H4 (cell line): ENCODE measurements at places on chromosomes 7 and 10. TPM values are rescaled to one million over a fixed set of nuclear protein-coding genes. Genes with fewer than 3 reads are reported as not detected.

DNA sequence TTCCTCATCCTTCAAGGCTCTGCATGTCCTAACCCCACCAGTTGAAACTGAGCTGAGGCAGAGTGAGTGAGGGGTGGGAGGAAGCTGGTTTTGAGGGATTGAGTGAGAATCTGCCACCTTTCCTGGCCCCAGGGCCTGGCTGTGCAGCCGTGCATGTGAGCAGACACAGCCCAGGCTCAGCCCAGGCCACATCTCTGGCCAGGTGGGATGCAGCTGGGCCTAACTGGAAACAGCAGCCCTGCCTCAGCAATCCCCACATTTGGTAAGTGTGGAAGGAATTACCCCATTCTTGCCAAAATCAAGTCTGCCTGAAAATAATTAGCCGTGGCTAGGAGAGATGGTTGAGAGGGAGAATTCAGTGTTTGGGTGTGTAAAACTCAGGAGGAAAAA is 116.6 kb downstream of the NEURL1 start:
- no peak for DNase-seq

Gene IMMP2L
- 4.0 and 8.7 TPM in 2 replicates for total RNA-seq

- no peak for DNase-seq
These were observed 151.3 kb upstream of the FZD1 start for GRCh38 chr7:91112902-91113341.

- DNase-seq, result no peak
These were observed 522.6 kb downstream of the DNAJB9 start for GRCh38 chr7:109092268-109092667.

DNA sequence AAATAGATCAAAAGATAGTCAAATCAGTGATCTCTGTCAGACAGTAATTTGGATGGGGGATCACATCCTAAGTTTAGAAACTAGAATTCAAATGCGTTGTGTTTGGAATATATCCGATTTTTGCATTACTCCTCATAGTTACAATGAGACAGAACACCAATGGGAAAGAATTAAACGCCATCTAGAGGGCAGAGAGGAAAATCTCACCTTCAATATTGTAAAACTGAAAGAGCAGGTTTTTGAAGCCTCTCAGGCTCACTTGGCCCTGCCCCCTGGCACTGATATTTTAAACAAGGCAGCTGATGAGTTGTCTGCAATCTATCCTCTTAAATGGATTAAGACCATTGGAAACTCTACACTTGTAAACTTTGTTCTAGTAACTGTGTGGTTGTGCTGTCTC is 17.7 kb downstream of the FRG2B start:
- DNase-seq, result no peak

DNA sequence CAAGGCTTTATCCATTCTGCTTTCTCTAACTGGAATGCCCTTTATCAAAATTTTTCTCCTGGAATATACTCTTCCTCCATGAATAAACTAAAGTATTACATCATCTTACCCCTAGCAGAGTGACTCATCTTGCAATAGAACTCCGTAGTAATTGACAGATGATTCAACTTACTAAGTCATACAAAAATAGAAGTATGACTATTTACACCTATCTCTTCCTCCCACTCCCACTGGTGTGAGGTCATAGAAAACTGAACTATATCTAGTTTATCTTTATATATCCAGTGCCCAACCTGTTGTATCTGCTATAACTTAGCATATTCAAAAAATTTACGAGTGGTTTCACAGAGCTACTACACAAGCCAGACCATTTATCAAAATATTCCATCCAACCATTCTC is 26.1 kb downstream of the ABCB1 start:
- DNase-seq, result peak; percentile 77

DNA sequence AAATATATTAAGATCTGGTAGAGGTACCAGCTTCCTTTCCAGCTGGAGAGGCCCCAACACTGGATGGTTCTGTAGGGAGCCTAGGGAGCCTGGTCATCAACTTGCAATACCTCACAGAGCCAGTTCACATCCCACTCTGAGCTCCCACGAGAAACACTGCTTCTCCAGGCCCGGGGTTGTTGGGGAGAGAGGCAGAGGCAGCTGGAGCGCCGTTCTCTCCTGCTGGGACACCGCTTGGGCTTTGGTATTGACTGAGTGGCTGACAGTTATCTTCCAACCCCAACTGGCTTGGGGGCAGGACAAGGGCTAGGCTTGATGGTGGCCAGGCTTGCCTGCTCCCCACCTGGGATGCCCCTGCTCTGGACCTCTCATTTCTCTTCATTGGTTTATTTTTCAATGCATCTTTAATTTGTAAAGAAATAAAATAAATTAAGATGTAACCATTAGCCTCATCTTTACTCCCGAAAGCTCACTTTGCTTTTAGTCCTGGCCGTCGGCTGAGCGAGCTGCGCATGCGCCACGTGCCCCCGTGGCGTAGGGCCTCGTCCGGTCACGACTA is 10.0 kb upstream of the CHCHD1 start:
- DNase-seq, result peak; percentile 61

- no peak for DNase-seq
These were observed 36.6 kb upstream of the LRRC18 start for GRCh38 chr10:48976196-48976595.

Gene WIPF3
- not detected in 2 replicates for total RNA-seq
